Brain microvascular endothelial cell (primary cell): ENCODE measurements at places on chromosomes 2 and 18.
A peak's percentile ranks its signal among the peaks of the same experiment; 100 is the strongest.

DNA sequence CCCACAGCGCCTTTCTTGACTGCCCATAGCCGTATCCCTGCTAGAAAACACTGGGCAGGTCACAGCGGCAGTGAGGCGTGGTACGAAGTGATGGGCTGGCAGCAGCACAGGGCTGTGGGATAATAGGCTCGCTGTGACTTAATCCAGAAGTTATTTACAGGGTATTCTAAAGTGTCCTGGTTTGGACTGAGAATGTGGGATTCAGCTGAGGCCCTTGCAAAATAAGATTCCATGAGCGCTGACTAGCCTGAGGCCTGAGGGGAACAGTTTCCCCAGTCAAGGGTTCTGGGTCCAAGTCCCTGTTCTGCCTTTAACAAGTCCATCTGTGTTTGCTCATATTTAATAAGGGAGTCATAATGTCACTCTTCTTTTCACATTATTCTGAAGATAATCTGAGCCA lies 34.6 kb downstream of the SETBP1 start:
- DNase-seq, result no peak

- DNase-seq, result no peak
Measured at GRCh38 chr18:74818516-74819175, 221.0 kb downstream of the ZNF407 start.

DNA sequence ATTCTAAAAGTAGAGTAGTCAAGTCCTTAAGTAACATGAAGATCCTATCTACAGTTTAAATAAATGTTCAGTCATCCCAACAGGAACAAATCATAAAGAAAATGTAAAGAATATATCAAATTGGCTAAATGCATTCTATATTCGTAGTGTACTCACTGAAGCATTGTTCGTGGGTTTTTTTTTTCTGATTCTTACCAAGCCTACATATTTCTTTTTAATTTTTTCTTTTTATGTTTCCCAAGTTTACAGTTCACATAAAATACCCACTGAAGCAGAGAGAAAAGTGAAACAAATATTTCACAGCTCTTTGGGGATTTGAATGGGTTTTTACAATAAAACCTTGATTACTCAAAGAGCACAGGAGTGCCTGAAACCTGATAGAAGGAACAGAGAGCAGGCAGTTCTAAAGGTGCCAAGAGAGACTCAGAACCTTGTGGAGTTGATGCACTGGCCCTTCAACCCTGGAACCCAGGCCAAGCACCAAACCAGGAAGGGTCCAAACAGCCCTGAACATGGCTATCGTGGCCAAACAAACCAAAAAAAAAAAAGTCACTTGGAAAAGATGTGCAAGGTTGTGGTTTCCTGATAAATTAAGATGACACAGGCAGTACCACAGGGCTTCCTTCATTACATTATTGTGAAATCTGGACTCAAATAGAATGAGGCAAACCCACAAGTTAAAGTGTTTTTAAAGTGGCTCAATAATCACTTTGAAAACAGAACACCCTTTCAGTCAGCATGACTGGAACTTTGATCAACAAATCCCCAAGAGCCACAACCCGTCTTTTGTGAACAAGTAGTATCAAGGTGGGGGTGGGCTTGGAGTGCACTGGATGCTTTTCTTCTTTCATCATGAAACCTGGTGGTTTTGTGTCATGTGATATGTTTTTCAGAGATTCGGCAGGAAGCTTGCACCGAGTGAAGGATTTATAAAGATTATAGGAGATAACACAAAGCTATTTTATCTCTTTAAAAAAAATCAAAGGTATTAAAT lies 245.0 kb upstream of the FN1 start:
- DNase-seq, result peak; percentile 95

DNA sequence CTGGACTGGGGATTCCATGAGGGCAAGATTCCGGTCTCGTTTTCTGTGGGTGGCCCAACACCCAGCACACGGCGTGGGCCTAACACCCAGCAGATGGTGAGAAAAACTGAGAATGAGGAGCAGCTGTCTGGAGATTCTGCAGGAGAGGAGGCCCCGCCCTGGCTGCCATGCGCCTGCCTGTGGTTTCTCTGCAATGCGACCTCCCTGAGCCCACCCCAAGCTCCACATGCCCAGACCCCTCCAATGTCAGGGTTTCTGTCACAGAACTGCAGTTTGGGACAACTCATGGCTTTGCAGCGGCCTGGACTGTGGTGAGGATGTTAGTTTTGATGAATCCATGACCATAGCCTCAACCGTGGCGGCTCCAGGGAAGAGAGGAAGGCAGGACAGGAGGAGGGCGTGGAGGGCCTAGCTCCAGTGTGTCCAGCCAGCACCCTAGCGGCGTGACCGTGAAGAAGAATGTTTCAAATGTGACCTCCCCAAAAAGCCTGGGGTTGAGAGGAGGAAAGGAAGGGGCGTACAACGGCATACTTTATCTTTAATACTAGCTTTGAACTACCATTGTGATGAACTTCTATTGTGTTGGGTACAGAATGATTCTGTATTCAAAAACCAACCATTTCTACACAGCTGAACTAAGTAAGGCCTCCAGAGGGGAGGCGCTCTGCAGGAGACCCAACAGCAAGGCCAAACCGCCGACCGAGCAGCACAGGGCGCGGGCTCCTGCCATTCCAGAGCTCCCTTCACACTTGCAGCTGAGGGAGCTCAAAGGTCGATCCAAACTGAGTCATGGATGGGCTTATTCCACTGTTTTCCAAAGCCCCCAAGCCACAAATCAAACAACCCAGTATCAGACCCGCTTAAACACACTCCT lies 3.4 kb downstream of the PXDN start:
- DNase-seq, result no peak

- DNase-seq, result no peak
Measured at GRCh38 chr2:239339726-239340601, 60.9 kb downstream of the HDAC4 start.

GRCh38 chr2:46634905-46635304 lies 155.5 kb downstream of the TMEM247 start:
- DNase-seq, result no peak

DNA sequence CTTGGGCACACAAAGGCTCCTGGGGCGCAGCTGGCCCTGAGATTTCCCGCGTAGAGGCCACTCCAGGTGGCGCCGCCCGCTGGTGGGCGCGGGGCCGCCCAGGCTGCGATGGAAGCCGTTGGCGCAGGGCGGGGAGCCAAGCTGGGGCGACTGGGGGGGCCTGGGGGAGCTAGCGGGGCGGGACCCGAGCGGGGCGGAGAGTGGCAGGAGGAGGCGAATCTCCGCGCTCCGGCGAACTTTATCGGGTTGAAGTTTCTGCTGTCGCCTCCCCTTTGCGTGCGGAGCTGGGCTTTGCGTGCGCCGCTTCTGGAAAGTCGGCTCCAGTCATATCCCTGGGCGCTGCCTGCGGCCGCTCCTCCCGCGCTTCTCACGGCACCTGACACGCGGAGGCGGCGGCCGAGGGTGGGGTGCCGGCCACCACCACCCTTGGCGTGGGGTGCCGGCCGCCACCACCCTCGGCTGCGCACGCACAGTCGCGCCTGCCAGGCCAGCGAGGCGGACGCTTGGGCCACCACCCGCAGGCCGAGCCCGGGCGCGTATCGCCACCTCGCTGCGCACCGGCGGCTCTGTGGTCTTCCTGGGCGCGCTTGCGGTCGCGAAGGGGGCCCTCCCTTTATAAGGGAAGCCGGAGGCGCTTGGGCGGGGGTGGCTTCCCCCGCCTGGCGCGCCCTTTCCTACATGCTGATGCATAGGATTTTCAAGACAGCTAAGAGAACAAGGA lies 919 bp upstream of the CYP1B1 start:
- DNase-seq, result peak; percentile 87

- DNase-seq, result peak; percentile 47
Measured at GRCh38 chr2:235216901-235217300, 265.1 kb downstream of the SH3BP4 start.

GRCh38 chr2:162143969-162144368 lies 8.1 kb downstream of the GCG start:
- DNase-seq, result no peak

DNA sequence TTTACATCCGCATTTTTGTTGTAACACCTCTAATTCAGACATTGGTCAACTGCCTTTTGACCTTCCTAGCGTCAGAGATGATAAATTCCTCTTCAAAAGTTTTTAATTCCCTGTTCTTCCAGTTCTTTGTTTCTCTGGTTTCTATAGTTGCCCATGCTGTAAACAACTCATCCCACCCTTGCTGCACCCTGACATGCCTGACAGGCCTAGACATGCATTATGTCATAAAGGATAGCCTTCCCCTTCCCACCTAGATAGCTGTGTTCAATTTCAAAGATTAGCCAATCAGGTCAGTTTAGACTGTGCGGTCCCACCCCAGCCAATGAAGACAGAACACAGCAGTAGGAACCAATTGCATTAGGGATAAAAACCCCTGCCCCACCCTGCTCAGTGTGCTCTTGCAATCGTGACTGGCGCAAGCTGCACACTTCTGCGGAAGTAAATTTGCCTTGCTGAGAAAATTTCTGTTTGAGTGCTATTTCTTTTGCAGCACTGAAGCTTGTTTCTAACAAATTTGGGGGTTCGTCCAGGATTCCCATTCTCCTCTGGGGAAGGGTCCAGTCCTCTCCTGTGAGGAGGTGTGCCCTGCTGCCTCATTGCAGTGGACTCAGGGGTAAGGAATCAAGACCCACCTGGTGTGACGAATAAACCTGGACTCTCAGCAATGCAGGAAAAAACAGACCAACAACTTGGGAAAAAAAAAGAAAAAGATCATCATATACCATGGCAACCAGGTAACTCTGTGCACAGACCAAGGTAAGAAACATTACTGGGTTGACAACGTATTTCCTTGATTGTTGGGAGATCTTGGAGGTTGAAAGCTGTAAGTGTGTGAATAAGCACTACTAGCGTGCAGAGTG lies 9.1 kb upstream of the SAP130 start:
- DNase-seq, result no peak

- DNase-seq, result no peak
Measured at GRCh38 chr18:22165049-22165602, 4.3 kb upstream of the GATA6 start.

GRCh38 chr2:181962142-181962541 lies 23.5 kb upstream of the PPP1R1C start:
- no peak for DNase-seq

GRCh38 chr18:55853268-55853667 lies 265.3 kb upstream of the TCF4 start:
- no peak for DNase-seq

GRCh38 chr2:159128191-159128590 lies 158.3 kb downstream of the WDSUB1 start:
- no peak for DNase-seq

DNA sequence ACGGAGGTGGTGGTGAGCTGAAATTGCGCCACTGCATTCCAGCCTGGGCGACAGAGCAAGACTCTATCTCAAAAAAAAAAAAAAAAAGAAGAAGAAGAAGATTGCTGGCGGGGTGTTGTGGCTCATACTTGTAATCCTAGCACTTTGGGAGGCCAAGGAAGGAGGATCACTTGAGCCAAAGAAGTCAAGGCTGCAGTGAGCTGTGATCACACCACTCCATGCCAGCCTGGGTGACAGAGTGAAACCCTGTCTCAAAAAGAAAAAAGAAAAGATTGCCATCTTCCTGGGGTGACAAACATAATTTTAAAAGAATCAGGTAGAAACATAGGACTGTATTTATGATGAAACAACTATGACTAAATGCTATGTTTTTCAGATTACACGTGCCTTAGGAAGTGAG lies 55.1 kb upstream of the EML4 start:
- DNase-seq, result no peak

- no peak for DNase-seq
Measured at GRCh38 chr18:60663060-60663989, 290.8 kb upstream of the MC4R start.

DNA sequence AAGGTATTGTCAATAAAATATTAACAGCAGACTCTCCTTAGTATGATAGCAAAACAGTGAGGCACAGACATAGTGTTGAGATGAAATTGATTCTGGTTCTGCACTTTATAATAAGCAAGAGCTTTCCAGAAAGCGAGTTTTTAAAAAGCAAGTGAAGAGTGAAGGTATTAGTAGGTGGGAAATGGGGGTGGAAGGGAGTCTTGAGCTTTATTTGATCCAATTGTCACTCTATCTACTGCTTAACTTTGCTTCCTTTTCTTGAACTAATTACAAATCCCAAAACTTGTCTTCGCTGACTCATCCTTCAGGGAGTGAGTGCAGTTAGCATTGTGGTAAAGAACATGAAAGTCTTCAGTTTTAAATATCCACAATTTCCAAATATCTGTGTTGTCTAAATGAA lies 120.6 kb upstream of the BOD1L2 start:
- DNase-seq, result no peak

- DNase-seq, result peak; percentile 79
Measured at GRCh38 chr18:9838144-9838877, 47.5 kb upstream of the TXNDC2 start.

GRCh38 chr2:106858810-106859209 lies 27.2 kb downstream of the ST6GAL2 start:
- DNase-seq, result no peak

GRCh38 chr2:1742681-1743395 lies 1.5 kb downstream of the PXDN start:
- peak; percentile 94 for DNase-seq

- no peak for DNase-seq
Measured at GRCh38 chr2:74429487-74430451, 8.2 kb downstream of the WDR54 start.

DNA sequence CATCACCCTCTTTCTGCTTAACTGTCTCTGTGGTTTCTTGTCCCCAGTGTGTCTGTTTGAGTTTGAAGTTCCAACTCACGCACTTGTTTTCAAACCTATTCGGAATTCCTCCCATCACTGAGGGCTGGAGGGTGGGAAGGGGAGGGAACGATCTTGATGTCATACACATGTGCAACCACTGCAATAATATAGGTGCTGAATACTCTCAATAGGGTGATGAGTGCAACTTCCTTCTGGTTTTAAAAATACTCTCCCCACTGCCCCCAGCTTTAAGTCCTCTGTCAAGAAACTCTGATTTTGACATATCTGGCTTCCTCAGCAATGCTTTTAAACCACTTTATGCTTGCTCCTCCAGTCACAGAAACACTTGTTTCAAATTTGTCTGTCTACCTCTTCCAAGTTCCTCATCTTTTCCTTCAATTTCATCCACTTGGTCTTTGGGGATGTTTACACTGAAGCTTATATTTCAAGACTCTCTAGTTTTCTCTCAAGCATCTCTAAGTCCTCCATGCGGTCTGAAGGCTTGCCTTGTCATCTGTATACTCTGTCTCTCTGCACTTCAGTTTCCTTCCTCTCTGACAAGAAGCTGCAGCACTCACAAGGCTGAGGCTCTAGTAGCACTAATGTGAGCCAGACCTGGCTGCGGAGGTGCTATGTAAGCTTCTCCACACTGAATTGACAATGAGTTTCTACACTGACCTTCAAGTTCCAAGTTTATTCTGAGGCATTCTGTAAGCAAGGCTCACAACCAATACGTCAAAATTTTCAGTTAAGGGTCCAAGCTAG lies 422.3 kb downstream of the ZEB2 start:
- DNase-seq, result no peak
